Small intestine (tissue), 16 donors: ENCODE measurements at places on chromosomes 3 and 15. TPM values are rescaled to one million over a fixed set of nuclear protein-coding genes. Genes with fewer than 3 reads are reported as not detected.

The EID1 gene
- polyA plus RNA-seq: 81.3 TPM

The TOPBP1 gene
- 7.8 TPM for polyA plus RNA-seq

The COX17 gene
- polyA plus RNA-seq: 101 TPM

The EOMES gene
- not detected for polyA plus RNA-seq

The GOLGA8H gene
- 0.24 TPM for polyA plus RNA-seq

The GNAT1 gene
- not detected for polyA plus RNA-seq

The CRYBG3 gene
- polyA plus RNA-seq: 1.3 TPM

The RHO gene
- 0.01 TPM for polyA plus RNA-seq

DNA sequence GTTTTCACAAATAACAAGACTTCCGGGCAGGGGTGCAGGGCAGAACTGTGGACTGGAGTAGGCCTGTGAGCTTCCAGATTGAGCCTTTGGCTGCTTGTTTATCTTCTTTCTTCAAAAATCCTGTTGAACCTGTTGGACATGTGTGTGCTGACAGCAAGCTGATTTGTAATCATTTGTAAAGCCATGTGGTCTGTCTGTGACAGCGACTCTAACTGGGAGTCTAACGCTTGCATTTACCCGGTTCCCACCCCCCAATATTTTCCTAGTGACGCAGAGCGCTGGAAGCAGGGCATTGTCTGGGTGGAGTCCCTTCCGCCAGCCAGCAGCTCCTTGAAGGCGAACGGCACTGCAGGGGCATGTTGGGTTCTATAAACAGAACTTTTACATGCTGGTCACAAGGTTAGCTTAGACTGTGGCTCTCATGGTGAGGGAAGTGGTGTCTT lies 85.7 kb upstream of the MYZAP start:
- H3K36me3 ChIP-seq: no peaks in the 10 kb centered on the region
- DNase-seq: peak; percentile 95
- H3K4me1 ChIP-seq: peaks cover 2% of the 10 kb centered on the region
- no peak overlapping the region for H3K4me3 ChIP-seq
- H3K27ac ChIP-seq: peak overlapping the region; percentile 73

GRCh38 chr3:53489787-53490458 lies 4.5 kb upstream of the CACNA1D start:
- DNase-seq: no peak
- no peak overlapping the region for H3K4me3 ChIP-seq
- H3K27ac ChIP-seq: no peak overlapping the region
- no peaks in the 10 kb centered on the region for H3K27me3 ChIP-seq
- H3K36me3 ChIP-seq: no peaks in the 10 kb centered on the region

GRCh38 chr3:183108001-183108449 lies 8.7 kb upstream of the MCCC1 start:
- no peak overlapping the region for H3K27ac ChIP-seq
- no peaks in the 10 kb centered on the region for H3K36me3 ChIP-seq
- H3K4me1 ChIP-seq: no peaks in the 10 kb centered on the region
- DNase-seq: peak; percentile 25
- H3K27me3 ChIP-seq: no peaks in the 10 kb centered on the region
- no peak overlapping the region for H3K4me3 ChIP-seq

DNA sequence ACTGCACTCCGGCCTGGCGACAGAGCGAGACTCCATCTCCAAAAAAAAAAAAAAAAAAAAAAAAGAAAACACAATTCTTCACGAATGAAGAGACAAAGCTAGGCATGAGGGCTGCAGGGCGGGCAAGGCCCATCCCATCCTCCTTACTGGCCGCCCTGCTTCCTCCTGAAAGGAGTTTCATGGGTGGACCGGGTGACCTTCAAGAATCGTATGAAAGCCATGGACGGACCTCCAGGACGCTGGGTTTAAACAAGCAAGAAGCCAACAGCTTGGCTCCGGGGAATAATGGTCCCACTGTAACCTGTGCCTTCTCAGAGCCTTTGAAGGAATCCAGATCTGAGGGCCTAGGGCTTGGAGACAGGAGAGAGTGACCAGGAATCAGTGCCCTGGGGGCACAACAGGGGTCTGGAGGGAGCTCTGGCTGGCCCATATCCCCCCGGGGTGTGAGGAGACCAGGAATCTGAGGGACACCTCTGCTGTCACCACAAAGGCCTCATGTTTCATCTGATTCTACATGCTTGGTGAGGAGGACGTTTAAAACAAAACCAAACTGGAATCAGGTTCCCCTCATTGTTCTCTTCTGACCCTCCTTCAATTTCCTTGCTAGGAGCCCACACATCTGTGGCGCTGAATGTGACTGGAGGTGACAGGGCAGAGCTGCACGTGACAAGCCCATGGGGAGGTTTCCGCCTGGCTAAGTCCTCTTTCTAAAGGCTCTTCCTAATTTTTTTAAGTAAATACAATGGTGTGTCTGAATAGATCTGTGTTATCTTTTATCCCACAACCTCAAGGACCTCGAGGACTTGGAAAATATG lies 46.1 kb downstream of the WHAMM start:
- no peaks in the 10 kb centered on the region for H3K4me1 ChIP-seq
- no peak for DNase-seq
- H3K4me3 ChIP-seq: no peak overlapping the region
- H3K36me3 ChIP-seq: no peaks in the 10 kb centered on the region
- H3K27me3 ChIP-seq: no peaks in the 10 kb centered on the region
- H3K27ac ChIP-seq: no peak overlapping the region

DNA sequence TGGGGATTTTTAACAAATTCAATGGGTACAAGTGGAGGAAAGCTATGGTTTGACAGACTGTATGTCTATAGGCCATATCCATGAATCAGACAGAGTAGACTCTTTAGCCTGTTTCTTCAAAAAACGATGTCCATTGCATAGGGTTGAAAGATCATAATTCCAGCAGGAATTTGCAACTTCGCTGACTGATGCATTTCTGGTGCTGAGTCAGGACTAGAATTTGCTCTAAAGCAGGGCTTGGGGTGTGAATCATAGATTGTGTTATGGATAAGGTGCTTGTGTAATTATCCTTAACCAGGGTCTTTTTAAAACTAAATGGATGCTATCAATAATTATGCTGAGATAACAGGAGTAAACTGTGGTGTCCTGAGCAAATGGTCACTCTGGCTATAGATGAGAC lies 200.4 kb upstream of the TBC1D5 start:
- no peaks in the 10 kb centered on the region for H3K27me3 ChIP-seq
- no peak overlapping the region for H3K27ac ChIP-seq
- H3K4me3 ChIP-seq: no peak overlapping the region
- H3K36me3 ChIP-seq: no peaks in the 10 kb centered on the region

GRCh38 chr3:82641701-82642100 lies 880.3 kb upstream of the GBE1 start:
- H3K4me3 ChIP-seq: no peak overlapping the region
- H3K27ac ChIP-seq: no peak overlapping the region
- H3K4me1 ChIP-seq: no peaks in the 10 kb centered on the region
- H3K36me3 ChIP-seq: no peaks in the 10 kb centered on the region
- DNase-seq: no peak

- no peak for DNase-seq
- no peaks in the 10 kb centered on the region for H3K4me1 ChIP-seq
- H3K27me3 ChIP-seq: no peaks in the 10 kb centered on the region
- H3K4me3 ChIP-seq: no peak overlapping the region
- no peaks in the 10 kb centered on the region for H3K36me3 ChIP-seq
Observed at GRCh38 chr3:15390460-15390859, 36.9 kb downstream of the METTL6 start.

DNA sequence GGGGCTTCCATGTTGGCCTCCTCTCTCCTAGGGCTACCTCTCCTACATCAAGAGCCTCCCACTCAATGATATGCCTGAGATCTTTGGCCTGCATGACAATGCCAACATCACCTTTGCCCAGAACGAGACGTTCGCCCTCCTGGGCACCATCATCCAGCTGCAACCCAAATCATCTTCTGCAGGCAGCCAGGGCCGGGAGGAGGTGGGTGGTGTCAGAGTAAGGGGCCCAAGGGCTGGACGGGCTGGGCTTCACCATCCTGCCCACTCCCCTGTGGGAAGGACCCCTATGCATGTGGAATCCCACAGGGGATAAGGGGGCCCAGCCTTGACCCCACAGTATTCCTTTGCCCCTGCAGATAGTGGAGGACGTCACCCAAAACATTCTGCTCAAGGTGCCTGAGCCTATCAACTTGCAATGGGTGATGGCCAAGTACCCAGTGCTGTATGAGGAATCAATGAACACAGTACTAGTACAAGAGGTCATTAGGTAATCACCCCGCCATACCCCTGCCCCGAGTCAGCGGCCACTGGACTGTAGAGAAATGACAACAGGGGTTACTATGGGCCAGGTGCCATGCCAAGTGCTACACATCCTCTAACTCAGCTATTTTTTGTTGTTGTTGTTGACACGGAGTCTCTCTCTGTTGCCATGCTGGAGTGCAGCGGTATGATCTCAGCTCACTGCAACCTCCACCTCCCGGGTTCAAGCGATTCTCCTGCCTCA lies 47.1 kb downstream of the SEMA3G start:
- no peaks in the 10 kb centered on the region for H3K27me3 ChIP-seq
- H3K4me1 ChIP-seq: no peaks in the 10 kb centered on the region
- H3K27ac ChIP-seq: no peak overlapping the region

GRCh38 chr3:197955892-197956477 lies 4.0 kb upstream of the LMLN start:
- no peaks in the 10 kb centered on the region for H3K27me3 ChIP-seq
- peaks cover 2% of the 10 kb centered on the region for H3K4me1 ChIP-seq
- no peak overlapping the region for H3K4me3 ChIP-seq

DNA sequence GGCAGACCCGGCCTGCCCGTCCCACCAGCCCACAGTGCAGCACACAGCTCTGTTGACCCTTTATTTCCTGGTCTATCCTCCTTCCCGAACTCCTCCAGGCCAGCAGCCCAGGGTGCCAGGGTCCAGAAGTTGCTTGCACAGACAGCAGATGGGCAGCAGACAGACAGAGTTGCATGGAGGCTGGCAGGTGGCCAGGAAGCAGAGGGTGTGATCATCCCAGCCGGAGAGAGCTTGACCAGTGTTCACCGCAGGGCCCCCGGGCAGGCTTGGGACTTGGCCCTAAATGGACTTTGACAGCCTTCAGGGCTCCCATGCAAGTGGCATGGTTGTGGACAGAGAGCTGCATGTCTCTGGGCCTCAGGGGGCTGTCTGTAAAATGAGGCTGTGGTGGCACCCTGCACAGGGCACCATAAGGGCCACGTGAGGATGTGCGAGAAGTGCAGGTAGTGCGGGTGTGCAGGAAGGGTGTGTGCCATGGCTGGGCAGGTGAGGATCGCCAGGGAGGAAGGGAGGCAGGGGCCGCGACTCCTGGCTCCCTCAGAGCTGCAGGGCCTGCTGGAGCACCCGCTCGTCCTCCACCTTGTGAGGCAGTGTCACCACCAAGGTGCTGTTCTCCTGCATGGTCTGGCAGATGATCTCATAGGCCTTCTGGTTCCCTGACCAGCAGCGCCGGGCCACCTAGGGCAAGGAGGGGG lies 6.3 kb upstream of the ZXDC start:
- H3K4me3 ChIP-seq: no peak overlapping the region
- H3K27me3 ChIP-seq: no peaks in the 10 kb centered on the region
- no peaks in the 10 kb centered on the region for H3K36me3 ChIP-seq
- H3K4me1 ChIP-seq: no peaks in the 10 kb centered on the region

DNA sequence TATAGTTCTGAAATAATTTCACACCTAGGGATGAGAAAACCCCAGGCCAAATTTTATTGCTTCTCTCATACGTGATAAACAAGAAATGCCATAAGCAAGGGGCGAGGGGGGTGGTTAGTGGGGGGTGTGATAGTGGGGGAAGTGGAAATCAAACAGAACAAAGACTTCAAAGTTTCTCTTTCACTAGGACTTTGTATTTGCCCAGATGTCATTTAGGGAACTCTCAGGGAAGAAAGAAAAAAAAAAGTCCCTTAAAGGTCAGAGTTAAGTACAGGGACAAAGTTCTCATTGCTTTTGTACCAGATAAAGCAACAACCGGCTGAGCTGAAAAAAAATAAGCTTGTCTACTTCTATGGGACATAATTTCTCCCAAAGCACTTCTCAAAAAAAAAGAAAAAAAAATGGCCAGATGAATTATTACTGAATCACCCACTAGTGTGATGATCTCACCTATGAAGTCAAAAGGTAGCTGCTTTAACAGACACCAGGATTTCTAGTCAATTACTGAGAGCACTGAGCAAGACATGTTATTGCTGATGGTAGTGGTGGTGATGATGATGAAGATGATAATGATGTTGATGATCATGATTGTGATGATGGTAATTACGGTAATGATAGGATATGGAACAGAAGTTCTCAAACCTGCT lies 56.2 kb downstream of the FHIT start:
- no peaks in the 10 kb centered on the region for H3K4me1 ChIP-seq
- H3K27ac ChIP-seq: no peak overlapping the region
- no peaks in the 10 kb centered on the region for H3K36me3 ChIP-seq
- H3K4me3 ChIP-seq: no peak overlapping the region
- H3K27me3 ChIP-seq: no peaks in the 10 kb centered on the region

- no peaks in the 10 kb centered on the region for H3K36me3 ChIP-seq
- H3K27ac ChIP-seq: no peak overlapping the region
- no peak overlapping the region for H3K4me3 ChIP-seq
- H3K27me3 ChIP-seq: no peaks in the 10 kb centered on the region
- no peak for DNase-seq
- H3K4me1 ChIP-seq: no peaks in the 10 kb centered on the region
Observed at GRCh38 chr15:98760112-98760826, 111.9 kb downstream of the IGF1R start.

GRCh38 chr3:184262764-184263179 lies 1.4 kb upstream of the CAMK2N2 start:
- no peaks in the 10 kb centered on the region for H3K36me3 ChIP-seq
- peaks cover 11% of the 10 kb centered on the region for H3K4me1 ChIP-seq
- DNase-seq: no peak

GRCh38 chr3:49898991-49899390 lies 4.7 kb downstream of the MST1R start:
- H3K4me1 ChIP-seq: no peaks in the 10 kb centered on the region
- no peak for DNase-seq
- H3K36me3 ChIP-seq: peaks cover 64% of the 10 kb centered on the region
- H3K27ac ChIP-seq: peak overlapping the region; percentile 17

DNA sequence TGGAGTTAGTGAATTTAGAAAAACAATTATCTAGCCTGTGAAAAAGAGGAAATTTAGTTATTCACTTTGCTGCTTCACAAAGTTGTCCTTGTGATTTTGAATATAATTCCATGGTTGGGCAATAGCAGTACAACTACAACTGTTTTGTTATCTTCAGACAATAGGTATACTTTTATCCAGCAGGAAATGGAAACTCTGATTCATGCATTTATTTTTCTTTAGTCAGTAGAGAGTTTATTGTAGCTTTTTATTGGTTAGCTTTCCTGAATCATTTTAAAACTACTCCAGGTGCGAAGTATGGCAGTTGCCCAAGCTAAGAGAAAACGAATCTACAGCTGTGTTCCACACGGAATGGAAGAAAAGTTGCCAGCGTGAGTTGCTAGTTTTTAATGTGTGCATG lies 80.3 kb downstream of the TM4SF4 start:
- no peaks in the 10 kb centered on the region for H3K27me3 ChIP-seq
- H3K27ac ChIP-seq: no peak overlapping the region
- DNase-seq: no peak

GRCh38 chr15:52486003-52486996 lies 42.4 kb downstream of the MYO5A start:
- H3K4me3 ChIP-seq: no peak overlapping the region
- no peaks in the 10 kb centered on the region for H3K36me3 ChIP-seq
- no peak overlapping the region for H3K27ac ChIP-seq
- no peaks in the 10 kb centered on the region for H3K27me3 ChIP-seq
- H3K4me1 ChIP-seq: no peaks in the 10 kb centered on the region
- no peak for DNase-seq
